ENCODE measurements at places on chromosomes 3 and 15. TPM values are rescaled to one million over a fixed set of nuclear protein-coding genes. Genes with fewer than 3 reads are reported as not detected.

DNA sequence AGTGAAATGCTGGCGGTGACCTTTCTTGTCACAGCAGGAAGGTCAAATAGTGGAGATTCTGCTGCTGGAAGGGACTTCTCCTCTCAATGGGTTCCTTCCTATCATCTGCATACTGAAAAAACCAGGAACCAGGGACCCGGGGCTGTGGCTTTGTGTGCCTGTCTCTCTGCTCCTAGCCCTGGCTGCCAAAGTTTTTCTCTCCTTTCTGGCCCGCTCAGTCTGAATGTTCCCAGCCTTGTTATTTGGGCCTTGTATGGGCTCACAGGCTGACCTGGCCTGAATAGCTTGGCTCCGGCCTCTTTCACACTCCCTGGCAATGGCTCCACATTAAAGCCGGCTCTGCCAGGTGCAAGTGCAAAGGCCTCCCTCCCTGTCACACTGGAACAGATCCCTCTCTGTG, 94.7 kb downstream of the LRIG1 start:
- no peak for DNase-seq

GRCh38 chr3:57009367-57009766, 51.1 kb upstream of the SPATA12 start:
- DNase-seq = no peak

DNA sequence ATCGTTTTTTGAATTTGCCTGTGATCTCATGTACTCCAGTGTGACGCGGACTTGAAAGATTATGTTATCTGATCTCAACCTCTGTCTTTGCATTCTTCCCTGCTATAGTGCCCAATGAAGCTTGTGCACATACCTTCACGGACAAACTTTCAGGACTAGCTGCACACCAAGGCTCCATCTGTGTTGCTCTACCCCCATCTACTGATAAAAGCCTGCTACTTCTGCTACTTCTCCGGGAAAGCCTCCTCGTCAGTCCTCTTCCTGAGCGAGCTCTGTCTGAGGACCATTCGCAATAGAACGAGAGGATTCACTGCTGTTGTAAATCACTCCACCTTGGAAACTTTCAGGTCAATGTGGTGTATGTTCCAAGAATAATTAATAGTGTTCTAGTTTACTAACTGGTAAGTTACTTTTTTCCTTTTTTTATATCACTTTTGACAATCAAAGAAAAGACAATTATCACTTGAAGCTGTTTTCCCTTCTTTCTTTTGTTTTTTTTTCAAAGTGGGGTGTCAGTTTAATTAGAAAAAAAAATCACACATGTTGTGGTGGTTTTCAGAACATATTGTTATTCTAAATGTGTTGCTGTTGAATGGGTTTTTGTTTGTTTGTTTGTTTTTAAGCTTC, 217.6 kb downstream of the ARRDC4 start:
- DNase-seq = no peak

GRCh38 chr3:185778094-185778493, 46.7 kb downstream of the IGF2BP2 start:
- DNase-seq = no peak

DNA sequence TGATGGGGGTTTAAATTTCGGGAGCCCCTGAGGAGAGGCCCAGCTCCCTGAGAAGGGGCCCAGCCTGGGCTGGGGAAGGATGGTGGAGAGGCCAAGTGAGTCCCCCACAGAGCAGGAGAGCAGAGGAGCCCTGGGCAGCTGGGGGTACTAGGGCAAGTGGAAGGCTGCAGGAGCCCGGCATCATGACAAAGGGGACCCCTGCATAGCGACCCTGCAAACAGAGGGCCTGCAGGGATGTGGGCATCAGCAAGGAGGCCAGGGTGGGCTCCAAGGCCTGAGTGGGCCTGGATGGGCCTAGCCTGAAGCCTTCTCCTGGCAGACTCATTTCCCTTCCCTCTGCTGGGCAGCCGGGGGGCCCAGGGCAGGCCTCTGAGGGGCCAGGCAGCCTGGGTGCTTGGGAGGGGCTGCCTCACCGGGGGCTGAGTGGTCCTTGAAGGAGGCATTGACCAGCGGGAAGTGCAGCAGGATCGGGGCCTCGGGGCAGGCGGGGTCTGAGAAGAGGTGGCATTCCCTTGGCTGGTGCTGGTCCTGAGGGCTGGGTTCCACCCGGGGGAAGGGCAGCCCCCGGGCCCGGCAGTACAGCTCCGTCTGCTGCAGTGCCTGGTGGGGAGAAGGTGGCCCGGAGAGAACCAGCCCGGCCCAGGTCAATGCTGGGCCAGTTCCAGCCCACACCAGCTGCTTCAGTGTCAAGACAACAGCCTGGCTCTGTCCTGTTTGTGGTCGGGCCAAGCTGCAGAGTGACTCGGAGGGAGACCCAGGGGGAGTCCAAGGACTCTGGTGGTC, 24.7 kb downstream of the PLA2G4D start:
- no peak for DNase-seq

GRCh38 chr3:109026821-109027220, 73.1 kb upstream of the GUCA1C start:
- no peak for DNase-seq

- no peak for DNase-seq
Observed at GRCh38 chr3:31096661-31097395, 202.4 kb upstream of the GADL1 start.

Gene SLC27A2
- 0.38 TPM for total RNA-seq

Gene DNAH1
- 5.7 TPM for total RNA-seq

Gene ST8SIA2
- not detected for total RNA-seq

Gene PRR20G
- not detected for total RNA-seq

Measured in GM12878 (cell line).